ENCODE measurements at places on chromosomes 1 and 21.

DNA sequence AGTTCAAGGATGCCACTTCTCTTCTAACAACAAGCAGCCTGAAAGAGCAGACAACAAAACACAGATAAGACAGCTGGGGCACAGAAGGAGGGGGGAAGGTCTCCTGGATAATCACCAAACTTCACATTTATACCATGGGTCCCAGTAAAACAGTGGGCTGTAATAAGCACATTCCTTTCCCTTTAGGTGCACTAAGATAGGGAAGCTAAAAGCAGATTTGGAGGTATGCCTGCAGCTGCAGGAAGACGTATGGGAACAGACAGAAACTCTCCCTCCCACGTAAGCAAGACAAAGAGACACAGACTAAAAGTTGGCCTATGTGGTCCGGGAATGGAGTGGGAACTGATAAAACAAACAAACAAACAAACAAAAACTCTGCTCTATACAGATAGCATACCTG is 612.1 kb downstream of the MRPL39 start:
- no peak for DNase-seq

- DNase-seq, result no peak
Observed at GRCh38 chr1:232995189-232995588, 44.8 kb downstream of the NTPCR start.

GRCh38 chr1:7646981-7647901 is 123.9 kb upstream of the VAMP3 start:
- peak; percentile 70 for DNase-seq

GRCh38 chr1:49728377-49728776 is 295.4 kb downstream of the AGBL4 start:
- DNase-seq, result no peak

- DNase-seq, result no peak
Observed at GRCh38 chr1:70768216-70768615, 279.4 kb downstream of the PTGER3 start.

GRCh38 chr1:109478806-109479205 is 4.9 kb upstream of the ATXN7L2 start:
- DNase-seq, result no peak

GRCh38 chr1:29754573-29755375 is 518.5 kb downstream of the PTPRU start:
- DNase-seq, result no peak

DNA sequence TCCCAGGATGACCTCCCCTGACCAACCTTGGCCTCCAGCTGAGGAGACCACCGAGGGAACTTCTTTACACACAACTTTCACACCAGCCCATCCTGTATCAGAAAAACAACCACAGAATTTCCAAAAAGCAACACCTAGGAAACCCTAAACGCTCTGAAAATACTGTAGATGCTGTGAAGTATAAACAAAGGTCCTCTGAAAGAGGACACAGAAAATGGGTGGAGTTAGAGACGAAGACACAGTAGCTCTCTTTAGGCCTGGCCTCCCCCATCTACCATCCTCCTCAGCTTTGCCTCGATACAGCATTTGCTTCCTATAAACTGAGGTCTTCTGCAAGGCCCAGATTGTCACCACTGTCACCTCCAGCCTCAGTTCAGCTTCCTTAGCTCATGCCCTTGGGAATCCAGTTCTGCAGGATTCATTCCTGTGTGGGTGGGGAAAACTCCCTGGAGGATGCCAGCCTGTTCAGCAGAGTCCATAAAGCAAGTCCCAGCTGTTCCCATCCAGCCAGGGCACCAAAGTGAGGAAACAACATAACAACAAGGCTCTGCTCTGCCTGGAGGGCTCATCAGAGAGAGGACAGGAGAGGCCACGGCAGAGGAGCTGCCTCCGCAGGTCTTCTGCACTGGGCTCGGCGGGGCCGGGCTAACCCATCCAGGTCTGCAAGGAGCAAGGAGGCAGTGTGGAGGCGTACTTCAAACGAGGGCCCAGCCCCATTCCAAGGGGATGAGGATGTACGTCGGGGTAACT is 15.0 kb downstream of the PIK3C2B start:
- peak; percentile 24 for DNase-seq

GRCh38 chr1:31752258-31752657 is 11.9 kb downstream of the ADGRB2 start:
- no peak for DNase-seq

DNA sequence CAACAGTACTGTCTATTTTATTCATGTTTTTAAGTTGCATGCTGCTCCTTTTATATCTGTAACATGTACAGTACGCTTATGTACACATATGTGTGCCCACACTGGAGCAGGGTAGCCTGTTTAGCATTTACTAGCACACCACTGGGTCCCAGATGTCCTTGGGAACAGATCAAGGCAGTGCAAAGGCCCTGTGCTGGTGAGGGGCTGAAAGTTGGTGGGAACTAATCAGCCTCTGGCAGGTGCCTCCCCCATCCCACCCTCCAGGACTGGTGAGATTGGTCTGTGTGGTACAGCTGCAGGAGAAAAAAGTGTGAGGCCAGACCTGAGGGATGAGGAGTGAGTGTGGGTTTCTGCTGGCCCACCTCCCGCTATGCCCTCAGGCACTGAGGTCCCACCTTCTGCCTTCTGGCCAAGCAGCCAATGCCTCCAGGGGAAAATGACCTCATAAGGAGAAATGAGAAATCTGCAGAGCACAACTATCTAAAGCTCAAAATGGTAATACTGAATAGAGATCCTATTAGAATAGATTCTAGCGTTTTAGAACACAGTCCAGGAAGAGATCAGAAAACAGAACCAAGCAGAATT is 58.9 kb downstream of the POFUT2 start:
- DNase-seq, result peak; percentile 31

DNA sequence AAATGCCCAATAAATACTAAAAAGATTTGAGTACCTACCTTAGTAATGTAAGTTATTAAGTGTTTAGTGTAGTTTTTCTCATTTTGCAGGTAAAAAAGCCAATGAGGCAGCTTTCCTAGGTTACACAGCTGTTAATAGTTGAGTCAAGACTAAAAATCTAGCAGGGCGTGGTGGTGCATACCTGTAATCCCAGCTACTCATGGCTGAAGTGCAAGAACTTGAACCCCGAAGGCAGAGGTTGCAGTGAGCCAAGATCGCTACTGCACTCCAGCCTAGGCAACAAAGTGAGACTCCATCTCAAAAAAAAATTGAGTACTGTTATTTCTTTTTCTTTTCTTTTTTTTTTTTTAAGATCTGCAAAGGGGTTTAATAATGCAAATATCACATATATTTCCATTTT is 7.7 kb downstream of the YBX1 start:
- DNase-seq, result no peak

DNA sequence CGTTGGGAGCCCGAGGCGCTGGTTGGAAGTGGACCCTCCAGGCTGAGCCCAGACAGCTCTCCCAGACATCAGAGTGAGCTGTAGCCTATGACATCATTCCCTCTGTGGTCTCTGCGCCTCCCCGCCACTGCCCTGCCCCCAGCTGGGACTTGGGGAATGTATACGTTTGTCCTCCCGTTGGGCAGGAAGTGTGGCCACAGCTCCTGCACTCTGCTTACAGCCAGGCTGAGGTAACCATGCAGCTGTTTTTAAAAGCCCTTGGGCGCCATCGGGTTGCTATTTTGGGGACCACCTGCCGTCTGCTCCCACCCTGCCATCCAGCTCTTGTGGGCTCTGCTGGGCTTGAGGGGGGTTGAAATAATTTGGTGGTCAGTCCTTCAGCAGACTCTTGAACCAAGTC is 7.8 kb downstream of the VASH2 start:
- DNase-seq, result no peak

DNA sequence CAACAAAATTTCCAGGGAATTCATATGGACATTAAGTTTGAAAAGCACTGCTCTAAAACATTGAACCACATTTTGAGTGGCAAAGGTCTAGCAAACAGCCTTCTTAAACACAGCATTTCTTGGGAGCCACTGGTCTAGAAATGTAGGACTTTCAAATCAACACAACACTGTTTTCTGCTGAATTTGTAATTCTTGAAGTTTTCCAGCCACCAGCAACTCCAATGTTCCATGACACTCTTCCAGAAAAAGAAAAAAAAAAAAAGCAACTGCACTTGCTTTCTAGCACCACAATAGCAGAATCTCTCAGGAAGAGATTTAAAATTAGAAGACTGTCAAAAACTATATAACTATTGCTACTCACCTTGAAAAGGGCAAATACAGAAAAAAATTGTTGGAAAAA is 4.5 kb downstream of the SYDE2 start:
- no peak for DNase-seq

DNA sequence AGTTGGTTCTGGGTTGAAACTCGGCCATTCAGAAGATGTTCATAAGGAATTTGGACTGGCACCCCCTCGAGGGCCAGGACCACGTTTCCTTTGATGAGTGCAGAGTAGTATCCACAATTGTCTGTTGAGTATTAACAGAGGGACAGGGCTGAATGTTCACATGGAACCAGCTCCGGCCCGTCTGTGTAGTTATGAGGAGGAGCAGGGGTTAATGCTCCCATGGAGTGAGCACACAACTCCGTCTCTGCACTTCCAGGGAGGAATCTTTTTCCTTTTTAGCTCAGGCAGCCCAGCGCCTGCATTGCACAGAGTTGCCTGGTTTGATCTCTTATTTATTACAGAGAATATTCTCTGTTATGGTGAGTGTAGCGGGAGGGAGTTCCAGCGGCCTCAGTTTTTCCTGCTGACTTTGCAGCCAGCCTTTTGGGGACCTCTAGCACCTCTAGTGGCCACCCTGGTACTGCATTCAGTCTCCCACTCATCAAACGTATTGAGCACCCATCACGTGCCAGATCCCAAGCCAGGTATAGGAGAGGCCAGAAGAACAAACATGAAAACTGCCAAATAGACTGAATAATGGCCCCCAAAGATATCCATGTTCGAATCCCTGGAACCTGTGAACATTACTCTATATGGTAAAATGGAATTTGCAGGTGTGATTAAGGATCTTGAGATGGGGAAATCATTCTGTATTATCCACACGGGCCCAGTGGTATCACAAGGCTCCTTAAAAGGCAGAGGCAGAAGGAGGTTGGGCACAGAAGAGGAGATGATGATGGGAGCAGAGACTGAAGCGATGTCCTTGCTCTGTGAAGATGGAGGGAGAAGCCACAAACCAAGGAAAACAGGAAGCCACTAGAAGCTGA is 167.7 kb upstream of the CSF3R start:
- DNase-seq, result peak; percentile 72

DNA sequence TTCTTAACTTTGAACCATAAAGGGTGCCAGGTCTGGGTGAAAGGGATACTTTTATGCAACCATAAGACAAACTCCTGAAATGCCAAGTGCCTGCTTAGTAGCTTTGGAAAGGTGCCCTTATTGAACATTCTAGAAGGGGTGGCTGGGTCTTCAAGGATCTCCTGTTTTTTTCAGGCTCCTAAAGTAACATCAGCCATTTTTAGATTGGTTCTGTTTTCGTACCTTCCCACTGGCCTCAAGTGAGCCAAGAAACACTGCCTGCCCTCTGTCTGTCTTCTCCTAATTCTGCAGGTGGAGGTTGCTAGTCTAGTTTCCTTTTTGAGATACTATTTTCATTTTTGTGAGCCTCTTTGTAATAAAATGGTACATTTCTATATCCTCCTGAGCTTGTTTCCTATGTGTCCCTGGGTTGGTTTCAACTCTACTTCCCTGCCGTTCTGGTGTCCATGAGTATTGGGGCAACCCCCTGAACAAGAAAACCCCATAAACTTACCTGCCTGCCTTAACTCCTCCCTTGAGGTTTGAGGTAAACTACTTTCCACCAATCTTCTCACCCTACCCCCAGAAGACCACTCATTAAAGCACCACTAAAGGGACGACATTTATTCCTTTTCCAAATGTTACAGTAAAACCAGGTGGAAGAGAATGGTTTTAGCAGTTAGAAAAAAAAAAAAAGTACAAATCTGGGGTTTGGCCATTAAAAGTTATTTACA is 2.6 kb downstream of the MARCKSL1 start:
- DNase-seq, result no peak

- peak; percentile 35 for DNase-seq
Observed at GRCh38 chr1:160400223-160400645, at the start of gene VANGL2. TSS of gene VANGL2 (plus strand) at chr1:160400564. CDS start at chr1:160415838, 15,274 bp downstream.

DNA sequence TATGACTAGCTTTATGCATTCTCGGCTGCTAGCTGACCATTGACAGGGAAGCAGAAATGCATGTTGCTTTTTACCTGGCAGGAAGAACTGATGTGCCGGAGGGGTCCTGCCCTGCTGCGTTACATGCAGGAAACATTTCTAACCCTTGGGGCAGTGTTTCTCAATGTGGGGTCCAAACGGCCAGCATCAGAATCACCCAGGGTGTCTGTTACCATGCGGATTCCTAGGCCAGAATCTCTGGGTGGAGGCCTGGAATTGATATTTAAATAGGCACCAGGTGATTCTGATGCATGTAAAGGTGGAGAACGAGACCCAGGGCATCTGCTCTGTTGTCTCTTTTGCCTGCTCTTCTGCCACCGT is 182.7 kb downstream of the PCP4 start:
- no peak for DNase-seq

GRCh38 chr1:110003747-110004428 is 19.3 kb downstream of the AHCYL1 start:
- peak; percentile 98 for DNase-seq

GRCh38 chr21:43866659-43867331 is 1.8 kb downstream of the AGPAT3 start:
- no peak for DNase-seq

GRCh38 chr1:29593601-29594382 is 357.5 kb downstream of the PTPRU start:
- peak; percentile 29 for DNase-seq

- peak; percentile 49 for DNase-seq
Observed at GRCh38 chr1:93196591-93196990, 16.1 kb downstream of the CCDC18 start.

GRCh38 chr1:184724843-184725242 is 29.8 kb downstream of the EDEM3 start:
- DNase-seq, result no peak

GRCh38 chr1:94284476-94284875 is 47.1 kb upstream of the ARHGAP29 start:
- no peak for DNase-seq

DNA sequence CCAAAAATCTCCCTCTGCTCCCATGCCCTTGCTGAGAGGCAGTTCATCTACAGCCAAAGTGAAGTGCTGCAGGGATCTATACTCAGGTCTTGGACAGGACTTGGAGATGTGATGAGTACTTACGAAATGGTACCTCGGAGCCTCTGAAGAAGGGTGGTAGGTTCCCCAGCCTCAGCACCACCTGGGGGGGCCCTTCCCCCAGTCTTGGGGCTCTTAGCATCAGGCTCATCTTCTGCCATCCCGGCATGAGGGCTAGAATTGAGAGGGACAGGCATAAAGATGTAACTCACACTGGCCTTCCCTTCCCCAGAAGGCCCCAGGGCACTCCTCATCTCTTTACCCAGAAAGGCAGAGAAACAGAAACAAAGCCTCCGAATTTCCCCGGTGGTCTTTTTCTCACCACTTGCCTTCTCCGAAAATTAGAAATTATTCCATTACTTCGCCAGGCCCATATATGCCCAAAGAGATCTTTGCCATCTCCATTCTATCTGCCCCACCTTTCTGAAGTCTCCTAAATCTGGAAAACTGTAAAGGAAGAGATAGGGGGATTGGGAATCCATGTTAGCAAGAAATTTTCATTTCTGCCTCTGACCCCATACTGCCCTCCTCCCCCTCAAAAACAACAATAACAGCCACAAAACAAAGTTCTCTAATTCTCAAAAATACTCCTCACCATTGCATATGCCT is 827 bp downstream of the RFX5 start:
- no peak for DNase-seq

- DNase-seq, result no peak
Observed at GRCh38 chr1:169048043-169048442, 58.4 kb upstream of the ATP1B1 start.

Measured in GM23248 (cell line).